ENCODE measurements at places on chromosomes 5 and 9.

DNA sequence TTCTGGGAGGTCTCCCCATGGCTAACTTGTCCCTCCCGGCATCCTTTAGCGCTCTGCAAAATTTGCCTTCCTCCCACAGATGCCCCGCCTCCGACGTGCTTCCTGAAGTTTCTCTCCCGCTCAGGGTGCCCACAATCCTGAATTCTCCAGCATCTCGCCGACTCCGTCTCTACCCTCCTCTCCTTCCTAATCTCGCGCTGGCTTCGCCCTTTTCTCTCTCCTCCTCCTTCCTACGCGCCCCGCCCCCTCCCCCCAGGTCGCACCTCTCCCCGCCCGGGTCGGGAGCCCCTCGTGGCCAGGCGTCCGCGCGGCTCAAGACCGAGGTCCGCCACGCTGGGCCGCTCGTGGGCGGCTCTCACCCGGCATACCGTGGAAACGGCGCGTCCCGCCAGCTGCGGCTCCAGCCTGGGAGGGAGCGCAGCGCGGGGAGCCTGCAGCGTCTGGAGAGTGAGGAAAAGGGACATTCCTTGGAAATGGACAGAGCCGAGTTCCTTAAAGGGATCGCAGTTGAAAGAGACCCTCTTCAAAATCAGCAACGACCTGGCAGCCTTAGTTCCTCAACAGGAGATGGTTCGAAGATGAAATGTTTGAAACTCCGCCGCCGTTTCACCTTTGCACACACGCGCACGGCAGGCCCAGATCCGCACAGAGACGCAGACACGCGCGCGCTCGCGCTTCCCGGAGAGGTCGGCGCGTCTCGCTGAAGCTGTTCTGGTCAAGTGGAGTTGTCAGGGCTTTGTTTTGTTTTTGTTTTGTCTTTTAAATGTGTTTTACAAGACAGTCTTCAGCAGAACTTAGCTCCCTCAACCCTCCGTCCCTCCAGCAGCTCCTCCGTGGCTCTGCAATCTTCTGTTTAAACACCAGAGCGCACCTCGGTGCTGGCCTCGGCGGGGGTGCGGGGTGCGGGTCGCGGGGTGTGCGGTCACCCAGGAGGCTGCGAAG lies 5.0 kb upstream of the IRX2 start:
- no peak for DNase-seq

GRCh38 chr5:178576591-178577351 lies 13.4 kb downstream of the COL23A1 start:
- no peak for DNase-seq

DNA sequence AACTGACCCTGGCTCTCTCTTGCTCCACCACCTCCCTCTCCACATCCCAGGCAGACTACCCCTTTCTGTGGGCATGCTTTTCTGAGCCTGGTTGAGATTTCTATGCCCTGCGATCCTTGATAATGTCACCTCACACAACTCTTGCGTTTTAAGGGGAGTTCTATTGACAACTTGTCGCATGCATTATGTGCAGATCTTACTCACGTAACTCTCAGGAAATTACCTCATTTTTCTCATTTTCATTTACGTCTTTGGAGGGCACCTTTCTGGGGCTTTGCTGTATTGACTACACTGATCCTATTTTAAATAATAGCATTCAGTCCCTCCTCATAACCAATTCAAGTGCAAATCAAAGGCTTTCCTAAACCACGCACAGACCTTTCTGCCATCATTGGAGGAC lies 140.4 kb upstream of the WWC1 start:
- DNase-seq, result no peak

DNA sequence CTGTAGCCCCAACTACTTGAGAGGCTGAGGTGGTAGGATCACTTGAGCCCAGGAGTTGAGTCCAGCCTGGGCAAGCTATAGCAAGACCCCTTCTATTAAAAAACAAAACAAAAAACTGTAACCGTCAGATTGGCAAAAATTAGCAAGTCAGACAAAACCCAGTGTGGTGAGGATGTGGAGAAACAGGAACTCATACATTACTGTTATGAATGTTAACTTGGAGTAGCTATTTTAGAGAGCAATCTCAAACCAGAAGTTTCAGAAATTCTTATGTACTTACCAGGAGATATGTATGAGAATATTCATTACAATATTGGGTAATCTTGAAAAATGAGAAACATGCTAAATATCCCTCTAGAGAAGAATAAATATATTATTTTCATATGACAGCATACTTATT lies 120.3 kb downstream of the INVS start:
- DNase-seq, result no peak

GRCh38 chr5:177067503-177067902 lies 19.2 kb upstream of the FGFR4 start:
- no peak for DNase-seq

- DNase-seq, result no peak
Measured at GRCh38 chr9:36332006-36332405, 68.1 kb downstream of the RNF38 start.

Data from NCI-H1436 (cell line).